Cerebellar nuclear complex (tissue), 1 donor: ENCODE measurements at places on chromosomes 1 and 21.

GRCh38 chr1:59173721-59174120 is 123.2 kb upstream of the FGGY start:
- DNase-seq, result no peak

DNA sequence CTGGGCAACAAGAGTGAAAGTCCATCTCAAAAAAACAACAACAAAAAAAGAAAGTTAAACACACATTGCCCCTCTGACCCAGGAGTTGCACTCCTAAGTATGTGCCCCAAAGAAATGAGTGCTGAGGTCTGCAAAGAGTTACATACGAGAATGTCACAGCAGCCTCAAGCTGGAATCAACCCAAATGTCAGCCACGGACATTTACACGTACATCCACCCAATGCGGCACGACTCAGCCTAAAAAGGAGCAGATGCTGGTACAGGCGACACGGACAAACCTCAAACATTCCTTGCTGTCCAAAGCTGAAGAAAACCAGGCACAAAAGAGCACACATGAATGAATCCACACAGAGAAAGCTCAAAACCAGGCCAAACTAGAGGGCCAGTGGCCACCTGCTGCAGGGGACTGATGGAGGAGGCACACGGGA is 46.8 kb upstream of the ECE1 start:
- DNase-seq, result no peak

DNA sequence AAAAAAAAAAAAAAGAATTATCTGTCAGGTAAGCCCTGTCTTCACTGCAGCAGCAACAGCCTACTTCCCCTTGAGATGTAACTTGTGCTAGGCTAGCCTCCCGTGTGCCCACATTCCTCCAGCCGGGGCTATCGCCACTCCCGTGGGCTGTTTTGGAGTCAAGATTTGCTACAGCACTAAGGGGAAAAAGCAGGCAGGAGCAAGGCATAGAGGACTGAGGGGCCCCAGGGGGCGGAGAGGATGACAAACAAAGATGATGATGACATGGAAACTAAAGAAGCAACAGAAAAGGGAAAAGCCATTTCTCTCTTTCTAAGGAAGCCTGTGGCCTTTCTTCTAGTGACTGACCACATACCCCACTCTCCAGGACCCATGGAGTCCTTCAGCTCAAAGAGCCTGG is 1.9 kb downstream of the TNFAIP8L2 start:
- DNase-seq, result no peak

- DNase-seq, result no peak
Observed at GRCh38 chr21:15071009-15071408, 6.2 kb upstream of the NRIP1 start.

GRCh38 chr1:218473522-218473921 is 128.4 kb downstream of the TGFB2 start:
- no peak for DNase-seq

DNA sequence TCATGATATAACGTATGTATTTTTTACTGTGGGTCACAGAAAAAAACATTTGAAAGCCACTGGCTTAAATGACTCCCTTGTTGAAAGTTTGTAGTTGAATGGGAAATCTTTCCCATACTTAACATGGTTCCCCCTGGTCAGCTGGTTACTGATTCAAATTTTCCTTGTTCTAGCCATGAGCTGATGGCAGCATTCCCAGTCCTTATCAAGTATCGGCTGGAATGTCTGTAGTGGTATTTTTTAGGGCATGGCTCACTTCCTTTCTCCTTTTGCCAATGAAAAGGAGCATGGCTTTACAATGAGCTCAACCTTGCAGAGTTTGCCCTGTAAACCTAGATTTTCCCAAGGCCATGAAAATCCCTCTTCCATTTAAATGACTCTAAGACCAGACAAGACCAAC is 55.7 kb downstream of the GIPC2 start:
- no peak for DNase-seq

GRCh38 chr21:39818557-39818956 is 48.7 kb upstream of the PCP4 start:
- no peak for DNase-seq

DNA sequence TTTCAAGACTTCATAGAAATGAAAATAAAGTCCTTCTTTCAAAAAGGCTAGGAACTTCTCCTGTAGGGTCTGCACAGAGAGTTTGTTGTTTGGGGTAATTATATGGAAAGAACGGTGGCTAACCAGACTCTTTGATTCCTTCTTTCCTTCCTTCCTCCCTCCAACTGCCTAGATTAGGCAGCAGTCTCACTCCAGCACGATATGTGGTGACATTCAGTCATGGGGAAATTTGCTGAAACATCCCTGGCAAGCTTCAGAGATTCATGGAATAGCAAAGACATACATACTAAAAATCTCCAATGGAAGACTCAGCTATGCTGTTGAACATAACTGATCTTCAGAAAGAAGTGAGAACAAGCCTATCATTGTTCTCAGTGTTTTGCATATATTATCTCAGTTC is 4.3 kb downstream of the NTMT2 start:
- DNase-seq, result no peak

DNA sequence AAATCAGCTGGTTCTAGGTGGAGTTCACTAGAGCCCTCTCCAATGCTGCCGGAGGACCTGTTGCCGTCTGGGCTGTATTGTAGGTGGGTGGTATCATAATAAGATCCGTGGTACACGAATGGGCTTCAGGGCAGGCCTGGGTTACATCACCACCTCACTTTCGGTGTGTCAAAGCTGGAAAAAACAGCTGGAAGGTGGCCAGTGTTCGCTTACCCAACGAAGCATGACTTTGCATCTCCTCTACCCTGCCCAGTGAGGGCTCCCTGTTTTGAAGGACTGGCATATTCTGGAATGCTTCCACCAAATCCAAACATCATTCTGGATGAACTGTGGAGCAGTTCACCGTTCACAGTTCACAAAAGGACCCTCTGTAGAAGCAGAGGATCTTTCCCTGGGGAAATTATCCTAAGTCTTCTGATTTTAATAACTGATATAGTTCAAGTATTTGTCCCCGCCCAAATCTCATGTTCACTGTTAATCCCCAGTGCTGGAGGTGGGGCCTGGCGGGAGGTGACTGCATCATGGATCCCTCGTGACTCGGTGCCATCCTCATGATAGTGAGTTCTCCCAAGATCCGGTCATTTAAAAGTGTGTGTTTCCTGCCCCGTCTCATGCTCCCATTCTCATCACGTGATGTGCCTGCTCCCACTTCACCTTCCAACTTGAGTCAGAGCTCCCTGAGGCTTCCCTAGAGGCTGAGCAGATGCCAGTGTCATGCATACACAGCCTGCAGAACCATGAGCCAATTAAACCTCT is 429.0 kb downstream of the KIF26B start:
- no peak for DNase-seq

GRCh38 chr1:75672528-75673393 is 51.7 kb upstream of the ACADM start:
- no peak for DNase-seq

GRCh38 chr1:158840236-158840635 is 9.1 kb downstream of the MNDA start:
- no peak for DNase-seq
